ENCODE measurements at places on chromosomes 5 and 9.
A peak's percentile ranks its signal among the peaks of the same experiment; 100 is the strongest.

GRCh38 chr9:121556580-121556979, 56.9 kb upstream of the GGTA1 start:
- no peak for DNase-seq

- DNase-seq: no peak
Measured at GRCh38 chr9:68429631-68430030, 73.2 kb downstream of the PGM5 start.

GRCh38 chr5:68303754-68304420, 88.3 kb downstream of the PIK3R1 start:
- DNase-seq: no peak

- DNase-seq: peak; percentile 69
Measured at GRCh38 chr9:97900738-97901565, 21.3 kb downstream of the TRMO start.

DNA sequence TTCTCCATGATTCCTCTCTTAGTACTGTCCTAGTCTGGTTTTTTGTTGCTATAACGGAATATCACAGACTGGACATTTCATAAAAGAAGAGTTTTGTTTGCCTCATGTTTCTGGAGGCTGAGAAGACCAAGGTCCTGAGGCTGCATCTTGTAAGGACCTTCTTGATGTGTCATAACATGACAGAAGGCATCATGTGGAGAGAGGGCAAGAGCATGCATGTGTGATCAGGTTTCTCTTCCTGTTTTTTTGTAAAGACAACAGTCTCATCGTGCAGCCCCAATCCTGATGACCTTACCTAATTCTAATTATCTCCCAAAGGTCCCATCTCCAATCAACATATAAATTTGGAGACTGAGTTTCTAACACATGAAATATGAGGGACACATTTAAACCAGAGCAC, 108.4 kb downstream of the MSX2 start:
- DNase-seq: no peak

GRCh38 chr5:90214991-90215390, 194.6 kb downstream of the CETN3 start:
- DNase-seq: no peak

GRCh38 chr5:126921241-126922091, 108.9 kb downstream of the MARCHF3 start:
- no peak for DNase-seq

DNA sequence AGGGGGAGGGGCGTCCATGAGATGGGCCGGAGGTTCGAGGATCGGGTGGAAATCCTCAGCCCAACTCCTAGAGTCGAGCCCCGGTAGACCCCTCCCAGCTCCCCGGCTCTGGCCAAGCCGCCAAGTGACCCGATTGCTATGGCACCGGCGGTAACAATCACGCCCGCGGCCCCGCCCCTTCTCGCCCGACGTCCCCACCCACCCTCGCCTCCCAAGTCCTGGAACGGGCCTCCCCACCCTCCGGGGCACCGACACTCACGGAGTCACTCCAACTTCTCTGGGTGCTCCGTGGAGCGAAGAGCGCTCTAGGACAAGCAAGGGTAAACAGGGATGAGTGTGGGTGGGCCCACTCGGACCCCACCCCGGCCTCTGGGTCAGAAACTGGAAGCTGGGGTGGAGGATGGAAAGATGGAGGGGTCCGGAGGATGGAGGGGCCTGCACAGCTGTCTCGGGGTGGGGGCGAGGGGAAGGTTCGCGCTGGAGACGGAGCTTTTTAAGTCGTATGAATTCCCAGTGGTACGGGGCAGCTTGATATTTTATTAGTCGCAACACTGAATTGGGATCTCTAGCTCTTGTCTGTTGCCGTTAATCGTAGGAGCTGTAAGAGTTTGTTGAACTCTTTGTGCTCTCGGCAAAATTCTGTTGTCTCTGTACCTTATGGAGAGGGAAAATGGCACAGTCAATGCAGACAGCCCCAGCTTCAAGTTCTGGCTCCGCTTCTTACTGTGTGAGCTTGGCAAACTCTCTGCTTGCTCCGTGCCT, at the start of gene SPACA9:
Gene SPACA9 (plus strand): TSS at position 204 of the 762 bp plus-strand sequence. CDS start 5,050 bp downstream, outside the sequence.
- peak; percentile 21 for DNase-seq

DNA sequence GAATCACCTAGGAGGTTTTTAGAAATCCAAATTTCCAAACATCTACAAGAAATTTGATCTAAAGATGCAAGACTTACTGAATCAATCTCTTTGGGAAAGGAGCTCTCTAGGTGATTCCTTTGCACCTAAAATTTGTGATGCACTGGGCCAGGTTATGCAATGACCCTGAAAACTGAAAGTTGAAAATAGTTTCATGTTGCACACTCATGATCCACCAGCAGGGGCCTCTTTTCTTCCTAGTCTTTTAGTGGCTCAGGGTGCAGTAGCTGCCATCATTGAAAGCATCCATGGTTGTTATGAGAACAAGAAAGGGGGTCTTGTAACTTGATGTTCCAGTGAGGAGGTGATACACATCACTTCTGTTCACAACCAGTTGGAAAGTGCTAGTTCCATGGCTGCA, 486.8 kb downstream of the PSAT1 start:
- no peak for DNase-seq

DNA sequence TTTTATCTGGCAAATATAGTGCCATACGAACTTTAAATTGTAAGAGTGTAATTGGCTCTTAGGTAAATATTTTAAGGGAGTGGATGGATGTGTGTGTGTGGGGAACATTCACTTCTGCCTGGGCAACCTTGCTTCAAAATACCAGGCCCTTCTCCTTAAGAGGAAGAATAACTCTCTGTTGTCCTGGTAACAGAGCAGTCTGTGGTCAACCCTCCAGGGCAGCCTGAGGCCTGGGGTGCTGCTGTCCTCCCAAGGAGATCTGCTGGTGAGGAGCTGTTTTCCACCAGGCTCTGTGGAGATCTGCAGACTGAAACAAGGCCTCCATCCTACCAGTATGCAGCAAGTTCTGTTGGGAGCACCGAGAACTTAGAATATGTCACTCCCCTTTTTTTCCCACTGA, 325.2 kb downstream of the PSAT1 start:
- no peak for DNase-seq

GRCh38 chr9:110579034-110579861, at the start of gene SVEP1:
TSS of gene SVEP1 (minus strand) at chr9:110579741. CDS start at chr9:110579543, 198 bp downstream.
- DNase-seq: no peak

GRCh38 chr9:20805766-20806165, 121.7 kb downstream of the FOCAD start:
- no peak for DNase-seq

DNA sequence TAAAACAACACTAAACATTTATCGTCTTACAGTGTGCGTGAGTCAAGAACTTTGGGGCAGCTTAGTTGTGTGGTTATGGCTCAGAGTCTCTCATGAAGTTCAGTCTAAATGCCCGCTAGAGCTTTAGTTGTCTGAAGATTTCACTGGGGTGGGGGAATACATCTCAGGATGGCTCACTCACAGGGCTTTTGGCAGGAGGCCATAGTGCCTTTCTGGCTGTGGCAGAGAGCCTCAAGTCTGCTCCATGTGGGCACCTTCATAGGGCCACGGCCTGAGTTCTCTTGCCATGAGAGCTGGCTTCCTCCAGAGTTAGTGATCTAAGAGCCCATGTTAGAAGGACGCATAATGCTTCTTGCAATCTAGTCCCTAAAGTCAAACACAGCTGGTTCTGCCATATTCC, 258.8 kb upstream of the NUDT12 start:
- DNase-seq: no peak

GRCh38 chr5:123645024-123645603, 133.1 kb downstream of the CSNK1G3 start:
- no peak for DNase-seq

DNA sequence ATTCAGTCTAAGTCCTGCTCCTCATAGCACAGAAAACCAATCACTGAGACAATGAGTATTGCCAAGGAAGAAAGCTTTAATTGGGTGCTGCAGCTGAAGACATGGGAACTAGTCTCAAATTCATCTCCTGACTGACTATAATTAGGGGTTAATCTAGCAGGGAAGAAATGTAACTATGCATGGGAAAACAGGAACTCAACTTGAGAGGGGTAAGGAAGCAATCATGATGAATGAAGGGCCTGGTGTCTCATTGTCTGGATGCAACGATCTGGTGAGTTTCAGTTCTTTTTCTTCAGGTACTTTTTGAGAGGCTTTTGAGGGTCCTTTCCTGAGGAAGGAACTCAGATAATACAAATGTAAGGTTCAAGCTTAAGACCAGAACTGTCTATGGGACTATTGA, 24.0 kb upstream of the OCLN start:
- no peak for DNase-seq

DNA sequence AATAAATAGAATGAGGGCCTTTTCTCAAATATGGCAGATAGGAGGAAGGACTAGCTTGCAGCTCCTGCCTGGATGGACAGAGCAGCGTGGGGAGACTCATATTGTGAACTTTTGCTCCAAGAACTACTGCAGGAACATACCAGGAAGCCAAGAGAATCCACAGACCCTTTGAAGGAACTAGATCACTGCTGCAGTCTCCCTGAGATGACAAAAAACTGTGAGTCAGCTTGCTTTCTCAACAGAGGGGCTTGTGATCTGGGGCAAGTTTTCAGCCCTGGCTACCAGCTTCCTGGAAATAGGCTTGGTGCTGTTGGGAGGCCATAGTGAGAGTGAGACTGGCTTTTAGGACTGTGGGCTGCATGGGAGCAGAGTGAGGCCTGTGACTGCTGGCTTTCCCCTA, 170.6 kb upstream of the TRIM32 start:
- no peak for DNase-seq

- no peak for DNase-seq
Measured at GRCh38 chr9:4769321-4770080, 23.2 kb upstream of the RCL1 start.

Measured in CD4-positive, alpha-beta T cell treated with Interleukin-4 for 4 hours (primary cell).